Naive thymus-derived CD8-positive, alpha-beta T cell (primary cell): ENCODE measurements at places on chromosomes 5 and 9. TPM values are rescaled to one million over a fixed set of nuclear protein-coding genes. Genes with fewer than 3 reads are reported as not detected.

CLIC3 gene
- 11.1 TPM for total RNA-seq

GRCh38 chr9:74120470-74120869 is 376.7 kb upstream of the RORB start:
- H3K36me3 ChIP-seq, result no peaks in the 10 kb centered on the region
- no peak for DNase-seq
- H3K27ac ChIP-seq, result no peak overlapping the region
- no peaks in the 10 kb centered on the region for H3K4me1 ChIP-seq
- no peaks in the 10 kb centered on the region for H3K27me3 ChIP-seq
- H3K4me3 ChIP-seq, result no peak overlapping the region

GRCh38 chr9:16521868-16522411 is 348.5 kb downstream of the BNC2 start:
- H3K27ac ChIP-seq, result no peak overlapping the region
- no peak for DNase-seq
- no peaks in the 10 kb centered on the region for H3K27me3 ChIP-seq
- no peaks in the 10 kb centered on the region for H3K4me1 ChIP-seq

DNA sequence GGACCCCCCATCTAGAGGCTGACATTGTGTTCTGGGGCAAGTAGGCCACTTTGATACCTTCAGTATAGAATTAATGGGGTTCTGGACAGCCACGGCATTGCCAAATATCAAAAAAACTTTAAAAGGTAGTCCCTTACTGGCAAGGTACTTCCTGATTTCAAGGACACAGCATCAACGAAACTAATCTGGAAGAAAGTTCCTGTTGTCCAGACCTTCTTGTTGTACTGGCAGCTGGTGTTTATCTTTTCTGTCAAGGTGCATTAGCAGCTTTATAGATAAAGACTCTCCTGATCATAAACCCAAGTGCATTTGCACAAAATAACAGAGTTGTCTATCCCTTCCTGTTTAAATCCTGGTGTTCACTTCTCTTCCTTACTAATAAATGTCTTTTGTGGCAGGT is 23.7 kb upstream of the GOLGA1 start:
- peak overlapping the region; percentile 95 for H3K27ac ChIP-seq
- peaks cover 8% of the 10 kb centered on the region for H3K36me3 ChIP-seq
- no peaks in the 10 kb centered on the region for H3K27me3 ChIP-seq
- H3K4me3 ChIP-seq, result peak overlapping the region; percentile 71
- peaks cover 16% of the 10 kb centered on the region for H3K4me1 ChIP-seq

DNA sequence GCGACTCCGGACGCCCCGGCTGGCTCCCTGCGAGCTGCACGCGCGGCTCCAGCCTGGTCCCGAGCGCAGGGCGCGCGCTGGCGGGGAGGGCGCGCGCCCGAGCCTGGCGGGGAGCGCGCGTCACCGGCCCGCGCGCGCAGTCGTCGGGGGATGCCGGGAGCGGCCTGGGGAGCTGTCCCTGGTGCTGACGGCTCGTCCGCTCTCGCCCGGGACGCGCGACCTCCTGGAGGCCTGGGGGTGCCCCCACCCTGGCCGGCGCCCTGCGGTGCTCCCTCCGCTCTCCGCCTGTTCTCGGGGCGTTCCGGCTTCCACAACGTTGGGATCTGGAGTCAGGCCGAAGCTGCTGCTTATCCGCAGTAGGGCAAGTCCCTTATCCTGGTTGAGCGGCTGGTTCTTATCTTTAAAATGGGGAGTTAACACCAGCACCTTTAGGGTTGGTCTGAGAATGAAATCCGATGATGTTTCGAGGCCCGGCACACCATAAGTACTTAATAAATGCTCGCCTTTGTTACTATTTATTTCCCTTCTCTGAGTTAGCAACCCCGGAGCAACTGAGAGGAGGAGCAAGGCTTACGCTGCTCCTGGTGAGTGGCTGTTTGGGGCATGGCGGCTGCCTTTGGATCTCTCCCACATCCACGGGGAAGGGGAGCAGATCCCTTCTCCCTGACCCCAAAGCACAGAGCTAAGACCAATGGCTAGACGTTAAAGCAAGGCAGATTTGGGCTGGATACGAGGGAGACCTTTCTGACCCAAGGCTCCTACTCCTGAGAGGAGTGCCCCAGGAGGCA is at the start of gene FAM163B:
Gene FAM163B (minus strand): TSS at position 79 of the 788 bp plus-strand sequence. CDS start 29,166 bp downstream, outside the sequence.
- H3K36me3 ChIP-seq, result no peaks in the 10 kb centered on the region
- peak; percentile 54 for DNase-seq
- H3K27ac ChIP-seq, result no peak within 1 kb of the TSS
- peak within 1 kb of the TSS; percentile 18 for H3K4me3 ChIP-seq
- peaks cover 7% of the 10 kb centered on the region for H3K4me1 ChIP-seq

DNA sequence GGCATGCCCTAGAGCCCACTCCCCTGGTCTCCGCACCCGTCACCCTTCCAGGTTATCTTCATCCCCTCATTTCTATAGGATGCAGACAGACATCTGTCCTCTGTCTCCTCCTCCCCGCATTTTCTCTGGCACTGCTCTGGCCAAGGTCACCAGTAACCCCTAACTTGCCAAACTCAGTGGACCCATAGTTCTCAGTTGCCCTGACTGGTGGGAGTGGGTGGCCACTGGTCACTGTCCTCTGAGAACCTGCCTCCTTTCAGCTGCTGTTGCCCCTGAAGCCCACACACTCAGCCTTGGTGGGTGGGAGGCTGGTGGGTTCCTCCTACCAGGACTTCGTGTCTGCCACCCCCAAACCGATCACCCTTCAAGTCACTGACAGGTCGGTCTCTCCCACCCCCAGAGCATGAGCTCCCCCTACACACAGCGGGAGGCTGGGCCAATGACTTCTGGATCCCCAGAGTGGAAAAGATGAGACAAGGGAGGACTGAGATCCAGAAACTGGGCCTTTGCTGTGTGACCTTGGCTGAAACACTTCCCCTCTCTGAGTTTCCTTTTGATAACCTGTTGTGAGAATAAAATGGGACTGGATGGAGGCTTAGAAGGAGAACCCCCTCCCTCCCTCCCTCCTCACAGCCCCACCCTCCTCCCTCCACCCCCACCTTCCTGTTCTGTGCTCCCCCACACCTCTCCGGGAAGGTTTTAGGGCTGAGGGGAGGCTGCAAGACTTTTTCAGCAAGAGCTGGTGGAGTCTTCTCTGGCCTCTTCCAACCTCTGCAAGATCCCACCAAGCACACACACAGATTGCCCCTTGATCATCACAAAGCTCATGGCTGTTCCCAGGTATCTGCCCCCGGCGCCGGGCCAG is 2.4 kb upstream of the DBN1 start:
- H3K4me3 ChIP-seq, result peak overlapping the region; percentile 12
- H3K36me3 ChIP-seq, result no peaks in the 10 kb centered on the region
- peak overlapping the region; percentile 61 for H3K27ac ChIP-seq
- H3K27me3 ChIP-seq, result no peaks in the 10 kb centered on the region

DNA sequence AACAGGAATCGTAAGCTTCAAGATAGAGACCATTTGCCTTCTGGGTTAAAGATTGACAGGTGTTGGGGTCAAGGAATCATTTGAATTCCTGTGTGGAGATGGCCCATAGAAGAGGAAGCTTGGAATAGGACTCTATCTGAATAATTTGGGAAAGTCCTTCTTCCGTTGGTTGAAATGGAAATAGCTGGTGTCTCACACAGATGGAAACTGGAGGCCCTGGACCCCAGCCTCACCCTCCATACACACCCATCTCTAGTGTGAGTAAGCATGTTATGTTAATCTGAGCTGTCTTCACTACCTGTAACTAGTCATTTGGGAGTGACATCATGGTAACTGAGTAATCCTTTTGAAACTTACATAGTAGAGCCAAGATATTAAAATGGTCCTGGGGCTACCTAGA is 184.4 kb downstream of the CD180 start:
- H3K27ac ChIP-seq, result no peak overlapping the region
- no peak overlapping the region for H3K4me3 ChIP-seq
- no peaks in the 10 kb centered on the region for H3K36me3 ChIP-seq

DNA sequence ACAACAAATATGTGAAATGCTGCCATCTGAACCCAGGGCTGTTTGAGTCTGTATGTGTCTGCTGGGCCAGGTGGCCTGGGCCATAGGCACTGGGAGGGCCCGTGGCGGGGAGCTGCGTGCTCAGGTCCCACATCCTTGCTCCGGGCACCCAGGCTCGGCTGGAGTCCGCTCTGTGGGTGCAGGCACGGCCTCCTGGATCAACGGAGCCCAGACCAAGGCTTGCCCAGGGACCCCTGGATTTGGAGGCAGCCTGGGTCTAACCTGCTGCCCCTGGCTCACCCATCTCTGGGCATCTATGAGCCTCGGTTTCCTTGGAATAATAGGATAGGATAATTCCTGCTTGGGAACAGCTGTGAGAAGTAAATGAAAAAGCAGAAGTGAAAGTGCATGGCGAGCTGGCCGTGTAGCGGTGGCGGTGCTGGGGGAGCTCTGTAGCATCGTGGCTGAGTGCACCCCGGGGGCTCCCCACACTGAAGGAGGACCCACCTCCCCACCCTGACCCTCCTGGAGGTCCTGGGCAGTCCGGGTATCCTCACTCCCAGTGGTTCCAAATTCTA is 1.2 kb downstream of the CDHR2 start:
- no peak for DNase-seq
- H3K36me3 ChIP-seq, result no peaks in the 10 kb centered on the region
- no peaks in the 10 kb centered on the region for H3K27me3 ChIP-seq
- peak overlapping the region; percentile 58 for H3K4me3 ChIP-seq

DNA sequence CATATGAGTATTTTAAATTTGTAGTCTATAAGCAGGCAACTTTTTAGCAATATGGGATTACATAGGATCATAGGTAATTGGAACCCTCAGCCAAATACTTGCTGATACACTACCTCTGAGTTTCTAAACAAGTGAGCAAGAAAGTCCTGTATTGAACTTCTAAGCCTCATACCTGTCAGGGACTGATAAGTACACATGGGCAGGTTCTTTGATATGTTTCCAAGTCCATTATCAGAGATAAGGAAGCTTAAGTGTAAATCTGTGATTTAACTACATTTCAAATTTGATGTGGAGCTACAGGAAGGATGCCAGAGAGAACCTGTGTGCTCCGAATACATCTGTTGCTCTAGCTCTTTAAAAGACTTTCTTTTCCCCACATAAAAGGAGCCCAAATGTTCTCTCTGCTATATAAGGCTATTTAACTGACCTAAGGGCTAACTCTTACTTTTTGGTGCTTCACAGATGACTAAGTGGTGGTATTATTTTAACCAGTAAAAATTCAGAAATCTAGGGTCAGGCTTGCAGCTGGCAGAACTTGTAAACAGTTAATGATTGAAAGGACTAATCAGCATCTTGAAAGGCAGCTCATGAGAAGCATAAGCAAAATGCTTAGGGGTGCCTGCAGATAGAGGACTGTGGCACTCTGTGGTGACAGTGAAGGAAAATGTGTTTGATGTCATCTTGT is 228.6 kb downstream of the NR3C1 start:
- H3K27ac ChIP-seq, result no peak overlapping the region
- H3K4me3 ChIP-seq, result no peak overlapping the region
- peaks cover 3% of the 10 kb centered on the region for H3K4me1 ChIP-seq
- no peaks in the 10 kb centered on the region for H3K27me3 ChIP-seq

DNA sequence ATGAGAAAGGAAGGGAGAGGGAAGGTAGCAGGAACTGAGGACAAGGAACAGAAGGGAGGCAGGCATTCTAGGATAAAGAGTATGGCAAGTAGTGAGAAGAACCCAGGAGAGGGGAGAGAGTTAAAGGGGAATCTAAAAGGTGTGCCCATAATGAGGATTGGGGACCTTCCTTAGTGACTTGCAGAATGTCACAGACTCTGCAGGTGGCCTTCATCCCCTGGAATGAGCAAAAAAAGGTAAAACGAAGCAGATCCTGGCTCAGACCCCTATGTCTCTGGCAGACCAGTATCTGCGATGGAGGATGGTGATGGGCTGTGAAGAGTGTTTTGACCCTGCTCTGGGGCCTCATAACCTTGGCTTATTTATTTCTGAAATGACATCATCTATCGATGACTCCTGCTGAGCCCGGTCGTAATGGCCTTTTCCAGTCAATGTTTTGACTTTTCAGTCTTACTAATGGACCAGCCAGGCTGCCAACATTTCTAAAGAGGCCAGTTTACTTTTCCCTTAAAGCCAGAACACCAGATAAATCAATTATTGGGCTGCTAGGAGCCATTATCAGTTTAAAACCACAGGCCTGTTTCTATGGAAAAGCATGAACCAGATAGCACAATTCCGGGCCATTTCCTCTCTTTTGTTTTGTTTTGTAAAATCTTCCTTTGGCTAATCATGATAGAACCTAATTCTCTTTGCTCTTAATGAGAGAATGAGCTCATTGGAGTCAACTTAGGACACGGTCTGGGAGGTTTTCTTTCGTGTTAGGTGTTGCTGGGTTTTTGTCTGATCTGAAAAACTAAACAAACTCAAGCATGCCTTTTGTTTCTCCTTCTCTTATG is 3.1 kb downstream of the TMOD1 start:
- DNase-seq, result no peak
- peaks cover 11% of the 10 kb centered on the region for H3K27me3 ChIP-seq
- H3K27ac ChIP-seq, result no peak overlapping the region
- no peak overlapping the region for H3K4me3 ChIP-seq
- peaks cover 9% of the 10 kb centered on the region for H3K4me1 ChIP-seq

- H3K36me3 ChIP-seq, result no peaks in the 10 kb centered on the region
- DNase-seq, result no peak
- H3K27me3 ChIP-seq, result peaks cover 5% of the 10 kb centered on the region
These were observed 127.7 kb downstream of the TMC1 start for GRCh38 chr9:72649127-72649442.

GRCh38 chr5:72324189-72324825 is 4.1 kb downstream of the PTCD2 start:
- peaks cover 12% of the 10 kb centered on the region for H3K4me1 ChIP-seq
- H3K27me3 ChIP-seq, result no peaks in the 10 kb centered on the region
- DNase-seq, result no peak
- H3K4me3 ChIP-seq, result no peak overlapping the region
- peaks cover 34% of the 10 kb centered on the region for H3K36me3 ChIP-seq

DNA sequence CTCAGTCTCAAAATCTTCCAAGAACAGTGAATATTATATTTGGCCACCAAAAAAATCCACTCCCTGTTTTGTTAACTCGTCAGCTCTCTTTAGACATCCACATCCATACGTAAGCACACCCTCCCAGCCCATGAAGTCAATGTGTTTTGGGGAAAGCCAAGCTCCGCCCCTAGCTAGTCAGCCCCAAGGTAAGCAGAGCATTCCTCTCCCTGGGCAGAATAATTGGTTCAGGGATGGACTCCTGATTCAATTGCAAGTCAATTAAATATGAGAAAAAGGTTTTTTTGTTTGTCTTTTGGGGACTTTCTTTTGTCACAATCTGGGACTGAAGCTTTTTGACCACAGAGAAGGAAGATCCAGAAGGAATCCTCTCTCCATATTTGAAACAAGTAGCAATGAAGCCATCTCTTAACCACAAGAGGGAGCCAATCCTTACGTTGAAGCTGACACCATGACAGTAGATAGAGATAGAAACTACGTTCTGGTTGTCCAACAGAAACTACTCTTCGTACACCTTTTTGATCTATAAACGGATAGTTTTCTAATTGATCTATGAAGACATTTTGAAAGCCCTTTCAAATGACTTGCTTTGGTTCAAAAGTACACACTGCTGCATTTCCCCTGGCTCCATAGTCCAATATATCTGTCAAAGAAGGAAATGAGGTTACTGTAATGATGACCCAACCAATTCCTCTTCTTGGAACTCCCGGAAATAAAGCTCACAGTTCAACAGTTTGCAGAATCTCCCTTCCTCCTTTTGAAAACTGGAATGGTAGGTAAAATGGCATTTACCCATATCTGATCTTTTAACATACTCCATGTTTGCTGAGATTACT is 166.4 kb downstream of the TLE1 start:
- H3K4me1 ChIP-seq, result no peaks in the 10 kb centered on the region
- no peaks in the 10 kb centered on the region for H3K36me3 ChIP-seq
- no peak overlapping the region for H3K27ac ChIP-seq
- no peaks in the 10 kb centered on the region for H3K27me3 ChIP-seq
- H3K4me3 ChIP-seq, result no peak overlapping the region
- DNase-seq, result no peak

- no peak overlapping the region for H3K27ac ChIP-seq
- H3K4me3 ChIP-seq, result no peak overlapping the region
- peaks cover 25% of the 10 kb centered on the region for H3K4me1 ChIP-seq
- H3K27me3 ChIP-seq, result no peaks in the 10 kb centered on the region
- peaks cover 24% of the 10 kb centered on the region for H3K36me3 ChIP-seq
These were observed 17.3 kb downstream of the TTC33 start for GRCh38 chr5:40738502-40738901.
